Large intestine (tissue), 12 donors: ENCODE measurements at places on chromosomes 2 and 18.

GRCh38 chr2:105671156-105671555, 73.6 kb upstream of the NCK2 start:
- DNase-seq, result no peak

DNA sequence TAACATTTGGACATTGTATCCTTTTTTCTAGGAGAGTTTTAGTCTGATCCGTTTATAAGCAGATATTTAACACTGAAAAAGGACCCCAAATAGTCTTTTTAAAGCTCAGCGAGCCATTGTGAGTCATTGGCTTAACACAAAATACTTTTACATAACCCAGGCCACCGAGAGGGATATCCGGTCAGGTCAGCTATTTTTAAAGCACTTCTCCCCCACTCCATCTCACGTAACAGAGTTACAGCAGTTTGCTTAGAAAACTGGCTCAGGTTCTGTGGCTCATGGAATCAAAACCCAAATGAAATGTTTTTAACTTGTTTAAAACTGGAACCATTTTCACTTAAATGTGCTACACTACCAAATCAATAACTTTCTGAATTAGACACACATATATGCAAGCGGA, 23.9 kb downstream of the COL4A3 start:
- no peak for DNase-seq

DNA sequence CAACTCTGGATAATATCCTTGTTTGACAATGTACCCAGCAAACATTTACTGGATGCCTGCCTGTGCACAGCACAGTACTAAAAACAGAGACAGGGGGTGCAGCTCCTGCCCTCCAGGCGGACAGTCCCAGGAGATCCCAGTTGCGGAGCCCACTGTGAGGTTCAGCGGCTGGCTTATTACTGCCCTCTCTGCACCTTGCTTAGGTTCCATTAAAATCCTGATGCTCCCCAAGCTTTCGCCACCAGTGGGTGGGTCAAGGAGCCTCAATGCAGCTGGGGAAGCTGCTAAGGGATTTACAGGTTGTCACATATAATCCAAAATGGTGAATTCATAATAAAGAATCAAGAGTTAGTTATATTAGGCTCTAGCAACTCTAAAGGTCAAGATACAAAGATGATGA, 38.3 kb downstream of the CRACDL start:
- no peak for DNase-seq

DNA sequence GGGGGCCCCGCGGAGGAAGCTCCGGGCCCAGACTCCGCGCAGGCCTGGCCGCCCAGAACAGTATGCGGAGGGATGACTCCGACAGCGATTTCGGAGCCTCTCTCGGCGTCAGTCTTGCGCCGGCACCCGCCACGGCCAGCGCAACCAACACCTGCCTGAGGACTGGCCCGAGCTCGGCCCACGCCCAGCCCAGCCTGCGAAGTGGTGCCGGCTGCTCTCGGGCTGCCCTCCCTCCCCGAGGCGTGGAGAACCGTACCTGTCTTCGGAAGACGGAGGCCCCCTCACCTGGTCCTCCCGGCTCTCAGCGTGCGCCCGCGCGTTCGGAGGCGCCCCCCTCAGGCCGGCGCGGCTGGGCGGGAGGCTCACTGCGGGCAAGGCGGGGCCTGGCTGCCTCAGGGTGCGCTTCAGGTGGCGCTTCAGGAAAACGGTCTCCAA, at the start of gene M1AP:
Gene M1AP (minus strand): TSS at position 322 of the 435 bp plus-strand sequence. CDS start 8,055 bp downstream, outside the sequence.
- DNase-seq, result no peak

- DNase-seq, result peak; percentile 85
Observed at GRCh38 chr2:218717262-218717661, 6.6 kb downstream of the TTLL4 start.

DNA sequence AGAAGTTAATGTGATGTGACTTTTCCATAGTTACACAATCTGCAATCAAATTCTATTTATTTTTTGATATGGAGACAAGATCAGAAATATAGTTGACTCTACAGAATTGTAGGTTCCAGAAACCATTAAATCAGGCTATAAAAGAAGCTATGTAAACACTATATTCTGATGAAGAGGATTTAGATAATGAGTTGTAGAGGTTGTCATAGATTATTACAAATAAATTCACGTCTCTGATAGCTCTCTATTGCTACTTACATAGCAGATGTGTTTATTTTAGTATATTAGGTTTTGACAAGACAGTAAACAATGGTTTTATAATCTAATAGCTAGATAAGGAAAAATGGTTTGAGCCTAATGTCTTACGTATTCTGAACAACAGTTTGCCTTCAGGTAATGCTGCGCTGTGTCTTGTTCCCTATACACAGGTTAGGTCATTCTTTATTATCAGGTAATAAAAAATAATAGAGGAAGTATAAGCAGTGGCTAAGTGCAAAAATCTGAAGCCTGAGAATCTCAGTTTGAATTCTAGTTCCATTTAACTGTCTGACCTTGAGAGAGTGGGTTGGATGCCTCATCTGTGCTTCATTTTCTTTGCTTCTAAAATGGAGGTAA, 93.4 kb downstream of the PPP1R1C start:
- no peak for DNase-seq

DNA sequence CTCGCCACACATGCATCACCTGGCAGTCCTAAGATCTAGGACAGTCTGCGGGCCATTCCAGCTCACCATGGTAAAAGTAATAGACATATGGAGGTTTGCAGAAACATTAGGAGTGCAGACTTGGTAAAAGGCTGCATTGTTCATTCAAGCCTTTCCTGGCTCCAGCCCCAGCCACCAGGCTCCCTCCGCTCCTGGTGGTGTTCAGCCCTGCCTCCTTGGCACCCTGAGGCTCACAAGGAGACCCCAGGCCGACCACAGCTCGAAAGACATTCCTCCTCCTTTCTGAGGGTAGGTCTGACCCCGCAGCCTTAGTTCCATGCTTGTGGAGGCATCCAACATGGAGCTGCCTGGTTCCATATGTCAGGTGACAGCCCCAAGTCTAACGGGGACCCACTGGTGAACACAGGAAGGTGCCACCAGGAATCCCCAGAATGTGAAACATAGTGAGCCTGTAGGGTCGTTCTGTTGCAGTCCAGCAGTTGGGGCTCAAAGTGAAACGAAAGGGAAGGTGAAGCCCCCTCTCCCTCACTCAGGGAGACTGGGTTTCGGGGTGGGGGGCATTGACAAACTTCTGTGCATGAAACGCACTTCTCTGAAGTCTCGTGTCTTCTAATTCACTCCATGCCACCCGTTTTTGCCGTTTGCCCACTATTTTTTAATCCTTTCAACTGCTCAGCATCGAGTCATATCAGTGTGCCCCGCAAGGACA, 5.0 kb upstream of the SP100 start:
- no peak for DNase-seq

DNA sequence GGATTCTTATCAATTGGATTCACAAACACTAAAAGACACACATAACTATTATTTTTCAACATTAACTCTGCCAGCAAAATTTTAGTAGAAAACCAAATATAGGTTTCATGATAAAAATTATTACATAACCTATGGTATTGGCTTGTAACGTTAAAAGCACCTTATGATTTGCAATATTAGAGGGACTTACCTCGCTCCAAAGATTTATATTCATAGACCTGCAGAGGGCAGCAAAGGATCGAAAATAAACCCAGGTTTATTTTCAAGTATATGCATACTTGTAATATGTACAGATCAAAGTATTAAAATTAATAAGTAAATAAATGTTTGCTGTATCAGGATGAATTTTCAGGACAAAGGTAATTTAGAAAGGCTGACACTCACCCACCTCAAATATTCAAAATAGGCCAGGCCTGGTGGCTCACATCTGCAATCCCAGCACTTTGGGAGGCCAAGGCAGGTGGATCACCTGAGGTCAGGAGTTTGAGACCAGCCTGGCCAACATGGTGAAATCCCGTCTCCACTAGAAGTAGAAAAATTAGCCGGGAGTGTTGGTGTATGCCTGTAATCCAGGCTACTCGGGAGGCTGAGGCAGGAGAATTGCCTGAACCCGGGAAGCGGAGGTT, 45.3 kb downstream of the LRPPRC start:
- DNase-seq, result peak; percentile 21

DNA sequence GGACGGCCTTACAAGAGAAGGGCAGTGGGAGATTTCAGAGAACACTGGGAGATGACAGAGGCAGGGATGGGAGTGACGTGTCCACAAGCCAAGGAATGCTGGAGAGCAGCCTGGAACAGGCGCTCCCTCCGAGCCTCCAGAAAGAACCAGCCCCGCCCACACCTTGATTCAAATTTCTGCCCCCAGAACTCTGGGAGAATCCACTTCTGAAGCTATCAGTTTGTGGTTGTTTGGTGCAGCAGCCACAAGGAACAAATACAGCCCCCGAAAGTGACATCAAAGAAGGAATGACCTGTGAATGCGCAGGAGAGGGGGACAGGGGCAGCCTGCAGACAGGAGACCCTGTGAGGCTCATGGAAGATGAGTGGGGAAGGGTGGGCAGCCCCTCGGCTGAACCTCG, 67.3 kb downstream of the TWIST2 start:
- DNase-seq, result no peak
